ENCODE measurements at places on chromosomes 4 and X. TPM values are rescaled to one million over a fixed set of nuclear protein-coding genes. Genes with fewer than 3 reads are reported as not detected.

DNA sequence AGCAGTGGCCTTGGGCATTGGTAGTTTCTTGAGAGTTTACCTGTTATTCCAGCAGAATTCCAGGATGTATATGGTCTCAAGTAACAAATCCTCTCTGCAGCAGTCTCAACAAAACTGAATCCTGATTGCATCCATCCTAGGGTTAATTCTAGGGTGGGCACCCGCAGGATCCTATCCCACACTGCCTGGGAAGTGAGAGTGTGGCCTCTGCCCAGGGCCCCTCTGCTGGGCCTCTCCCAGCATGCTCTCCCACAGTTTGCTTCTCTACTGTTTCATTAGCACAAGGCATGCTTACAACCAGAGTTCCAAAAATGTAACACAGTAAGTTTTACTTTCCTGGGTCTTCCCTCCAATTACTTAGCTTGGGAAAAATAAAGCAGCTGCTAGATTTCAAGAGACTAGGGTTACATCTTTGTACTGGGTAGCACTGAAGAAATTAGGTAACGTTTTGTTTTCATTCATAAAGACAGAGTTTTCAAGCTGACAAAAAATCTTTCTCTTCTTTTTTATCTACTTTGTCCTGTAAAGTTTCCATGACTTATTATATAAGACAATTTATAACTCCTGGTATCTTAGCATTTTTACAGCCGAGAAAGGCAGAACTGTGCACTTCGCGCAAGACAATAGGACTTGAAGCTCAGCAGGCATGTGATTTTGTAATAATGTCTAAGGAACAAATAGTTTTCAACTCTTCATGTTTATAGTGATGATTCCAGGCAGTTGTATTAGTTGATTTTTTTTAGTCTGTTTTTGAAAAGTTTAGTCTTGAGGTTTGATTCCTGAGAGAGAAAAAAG is 131.2 kb upstream of the PCDH18 start:
- peak; percentile 45 for DNase-seq

GRCh38 chr4:112560084-112560483 is 44.1 kb upstream of the NEUROG2 start:
- no peak for DNase-seq

DNA sequence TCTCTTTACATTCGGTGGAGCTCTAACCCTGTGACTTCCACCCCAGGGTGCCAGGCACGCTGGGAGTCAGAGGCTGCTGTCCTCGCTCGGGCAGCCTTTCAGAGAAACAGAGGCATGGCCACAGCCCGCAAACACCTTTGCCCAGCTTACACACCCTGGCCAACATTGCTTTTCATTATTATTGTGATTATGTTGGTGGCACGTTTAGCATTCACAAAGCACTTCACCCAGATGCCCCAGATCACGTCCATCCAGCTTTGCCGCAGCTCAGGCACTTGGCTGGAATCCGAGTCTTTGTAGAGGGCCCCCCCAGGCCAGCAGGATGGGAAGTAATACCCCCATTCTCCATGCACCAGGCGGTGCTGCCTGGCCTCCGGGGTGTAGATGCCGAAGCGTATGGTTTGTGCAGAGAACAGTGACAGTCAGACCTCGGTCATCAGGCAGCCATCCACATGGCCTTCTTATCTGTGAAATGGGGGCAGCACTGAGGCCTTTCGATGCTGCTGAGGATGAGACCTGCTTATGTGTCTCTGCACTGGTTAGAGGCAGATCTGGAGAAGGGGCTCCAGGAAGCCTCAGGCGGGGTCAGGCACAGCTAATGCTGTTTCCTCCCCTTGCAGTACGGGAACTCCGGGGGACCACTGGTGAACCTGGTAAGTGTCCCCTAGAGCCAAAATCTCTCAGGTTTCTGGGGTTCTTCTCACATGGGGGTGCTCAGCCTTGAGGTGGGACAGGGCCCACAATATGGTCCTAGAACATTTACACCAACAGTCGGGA is 22.3 kb downstream of the HTRA3 start:
- no peak for DNase-seq

DNA sequence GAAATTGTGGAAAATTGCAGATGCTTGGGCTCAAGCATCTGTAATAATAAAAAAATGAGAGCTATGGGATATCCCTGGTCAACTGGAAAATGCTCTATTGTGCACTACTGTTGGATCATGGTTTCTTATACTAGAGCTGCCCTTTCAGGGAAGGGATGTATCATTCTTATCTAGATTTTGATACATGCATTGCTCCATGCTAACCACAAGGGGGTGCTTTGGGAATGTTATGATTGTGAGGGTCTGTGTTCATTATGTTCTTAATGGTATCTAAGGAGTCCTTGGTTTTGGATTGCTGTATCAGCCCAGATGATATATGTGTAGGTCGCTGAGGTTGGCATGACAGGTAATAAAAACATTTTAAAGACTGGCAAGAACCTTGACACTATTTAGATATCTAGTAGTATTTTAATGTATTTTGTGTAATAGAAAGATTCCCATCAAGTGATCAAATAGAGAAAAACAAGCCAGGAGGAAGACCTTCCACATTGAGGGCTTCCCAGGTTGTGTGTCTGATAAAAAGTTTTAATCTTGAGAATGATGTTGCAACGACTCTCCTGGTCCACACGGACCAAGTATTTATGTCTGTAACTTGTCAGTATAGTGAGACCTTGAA is 49.2 kb upstream of the TLR2 start:
- peak; percentile 44 for DNase-seq

SPACA5 gene
- not detected for total RNA-seq

GRCh38 chr4:184280591-184281071 is 63.0 kb upstream of the ENPP6 start:
- no peak for DNase-seq

MXRA5 gene
- total RNA-seq, result 10.4 TPM

DNA sequence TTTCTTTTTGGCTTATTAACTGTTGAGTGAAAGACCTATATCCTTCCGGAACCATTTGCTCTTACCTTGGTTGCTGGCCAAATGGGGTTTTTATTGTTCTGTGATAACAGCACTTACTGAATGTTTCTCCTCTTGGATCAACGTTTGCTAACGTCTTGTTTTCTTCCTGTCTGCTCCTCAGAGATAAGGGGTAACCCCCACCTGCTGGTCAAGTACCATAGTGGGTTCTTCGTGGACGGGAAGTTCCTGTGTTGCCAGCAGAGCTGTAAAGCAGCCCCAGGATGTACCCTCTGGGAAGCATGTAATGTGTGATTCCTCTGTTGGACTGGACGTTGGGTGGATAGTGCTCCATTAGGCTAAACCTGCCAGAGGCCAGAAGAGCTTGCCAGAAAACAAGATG is 15.3 kb downstream of the BMX start:
- no peak for DNase-seq

SLC9B1 gene
- total RNA-seq, result not detected

GRCh38 chr4:38324861-38325628 is 339.0 kb upstream of the KLF3 start:
- no peak for DNase-seq

- no peak for DNase-seq
These were observed 63.8 kb upstream of the TAPT1 start for GRCh38 chr4:16289897-16290554.

SUPT20HL2 gene
- total RNA-seq, result not detected

MAGEA9B gene
- total RNA-seq, result not detected

SPARCL1 gene
- total RNA-seq, result 710 TPM

IBSP gene
- not detected for total RNA-seq

- no peak for DNase-seq
These were observed 1084.1 kb downstream of the FAM133A start for GRCh38 chrX:94758130-94758529.

DNA sequence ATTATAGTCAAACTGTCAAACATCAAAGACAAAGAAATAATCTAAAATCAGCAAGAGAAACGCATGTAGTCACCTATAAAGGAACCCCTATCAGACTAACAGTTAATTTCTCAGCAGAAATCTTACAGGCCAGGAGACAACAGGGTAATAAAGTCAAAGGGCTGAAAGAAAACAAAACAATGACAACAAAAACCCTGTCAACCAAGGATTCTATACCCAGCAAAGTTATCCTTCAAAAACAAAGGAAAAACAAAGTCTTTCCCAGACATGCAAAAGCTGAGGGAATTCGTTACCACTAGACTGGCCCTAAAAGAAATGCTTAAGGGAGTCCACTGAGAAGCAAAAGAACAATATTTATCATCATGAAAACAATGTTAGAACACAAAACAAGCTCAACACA is 22.1 kb downstream of the TMEM154 start:
- DNase-seq, result no peak

DNA sequence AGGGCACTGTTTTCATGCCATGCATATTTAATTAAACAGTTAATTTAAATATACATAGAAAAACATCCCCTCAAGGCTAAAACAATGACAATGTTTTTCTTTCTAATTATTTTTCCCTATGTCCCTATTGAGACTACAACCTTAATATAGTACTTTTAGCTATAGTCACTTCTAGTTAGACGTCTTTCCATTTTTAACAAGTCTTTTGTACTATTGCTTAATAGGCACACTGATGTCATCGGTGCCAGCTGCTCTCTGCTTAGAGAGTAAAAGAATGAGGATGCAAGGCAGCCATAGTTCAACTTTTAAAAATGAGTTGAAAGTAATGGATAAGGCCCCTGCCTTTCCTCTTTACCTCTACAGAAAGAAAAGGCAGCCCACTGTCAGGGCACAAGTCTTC is 191.1 kb downstream of the KCTD8 start:
- DNase-seq, result no peak

GRCh38 chr4:40617872-40618271 is 11.8 kb downstream of the RBM47 start:
- no peak for DNase-seq

- no peak for DNase-seq
These were observed 114.6 kb upstream of the CBR4 start for GRCh38 chr4:169124661-169125060.

XAGE1B gene
- total RNA-seq, result not detected

DNA sequence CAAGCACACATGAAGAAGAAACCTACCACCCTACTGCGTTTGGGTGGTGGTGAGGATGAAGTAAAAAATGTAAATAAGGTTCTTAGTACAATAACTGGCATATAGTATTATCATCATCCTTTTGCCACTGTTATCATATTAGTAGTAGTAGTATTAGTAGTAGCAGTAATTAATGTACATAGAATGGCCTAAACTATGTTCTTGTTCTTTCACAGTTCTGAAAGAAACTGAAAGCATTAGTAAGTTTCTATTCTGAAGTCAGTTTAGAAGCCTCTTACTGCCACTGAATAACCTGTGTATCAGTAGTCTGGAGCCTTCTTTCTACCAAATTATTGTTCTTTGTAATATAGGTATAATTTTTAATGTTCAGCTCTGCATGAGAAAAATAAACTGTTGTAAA is 21.0 kb downstream of the COL4A6 start:
- no peak for DNase-seq

DNA sequence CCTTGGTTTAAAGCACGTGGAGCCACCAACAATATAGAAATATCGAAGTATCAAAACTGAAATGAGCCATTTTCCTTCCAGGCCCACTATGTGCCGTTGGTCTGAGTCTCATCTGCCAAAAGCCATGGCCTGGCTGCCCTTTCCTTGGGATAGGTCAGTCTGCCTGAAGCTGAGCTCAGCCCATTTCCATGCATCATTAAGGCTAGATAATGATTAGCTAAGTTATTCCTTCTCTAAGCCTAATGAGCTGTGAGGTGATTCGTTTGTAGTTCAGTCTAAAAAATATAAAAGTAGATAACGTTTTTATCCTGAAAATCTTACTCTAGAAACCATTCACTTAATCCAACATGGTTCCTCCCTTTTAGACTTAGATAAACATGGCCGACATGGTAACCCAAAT is 936.2 kb upstream of the LCORL start:
- no peak for DNase-seq

FAM53A gene
- not detected for total RNA-seq

- no peak for DNase-seq
These were observed 254.6 kb downstream of the CBLL2 start for GRCh38 chrX:22527302-22527701.

DNA sequence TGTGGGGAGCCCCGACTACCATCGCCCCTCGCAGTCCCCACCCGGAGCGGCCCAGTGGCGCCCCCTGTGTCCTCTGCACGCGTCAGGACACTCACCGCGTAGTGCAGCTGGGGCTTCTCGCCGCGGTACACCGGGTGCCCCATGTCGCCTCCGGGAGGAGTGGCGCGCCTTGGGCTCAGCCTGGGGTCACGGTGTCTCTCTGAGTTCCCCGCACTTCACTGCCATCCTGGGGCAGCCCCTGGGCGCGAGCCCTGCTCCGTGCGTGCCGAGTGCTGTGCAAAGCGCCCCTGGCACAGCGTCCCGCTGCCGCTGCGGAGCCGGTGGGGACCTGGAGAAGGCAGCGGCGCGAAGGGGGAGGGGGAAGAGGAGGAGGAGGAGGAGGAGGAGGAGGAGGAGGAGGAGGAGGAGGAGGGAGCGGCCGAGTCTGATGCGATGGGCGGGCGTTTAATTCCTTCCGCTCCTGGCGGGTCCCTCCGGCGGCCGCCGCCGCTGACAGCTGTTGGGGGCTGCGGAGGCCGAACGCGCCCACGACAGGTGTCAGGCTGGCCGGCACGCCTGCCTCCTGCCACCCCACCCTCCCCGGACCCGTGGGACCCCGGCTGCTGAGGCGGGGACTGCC is 134.3 kb downstream of the AMELX start:
- DNase-seq, result peak; percentile 43

VEGFC gene
- total RNA-seq, result 0.45 TPM

DNA sequence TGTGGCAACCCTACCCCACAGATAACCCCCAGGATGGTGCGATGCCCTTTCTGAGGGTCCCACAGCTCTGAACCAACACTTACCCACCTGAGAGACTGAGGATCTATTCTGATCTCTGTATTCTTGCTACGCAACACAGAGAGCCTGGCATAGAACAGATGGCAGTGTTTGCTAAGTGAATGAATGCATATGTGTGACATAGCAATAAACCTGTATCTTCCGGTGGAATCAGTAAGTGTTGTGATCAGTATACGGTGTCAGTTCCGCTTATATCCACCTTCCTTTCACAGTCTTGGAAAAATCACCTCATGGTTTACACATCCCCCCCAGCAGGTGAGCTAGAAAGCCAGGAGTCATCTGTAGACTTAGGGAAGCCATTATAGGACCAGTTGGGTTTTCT is 5.9 kb upstream of the HSD17B10 start:
- DNase-seq, result no peak

CENPVL1 gene
- not detected for total RNA-seq

DNA sequence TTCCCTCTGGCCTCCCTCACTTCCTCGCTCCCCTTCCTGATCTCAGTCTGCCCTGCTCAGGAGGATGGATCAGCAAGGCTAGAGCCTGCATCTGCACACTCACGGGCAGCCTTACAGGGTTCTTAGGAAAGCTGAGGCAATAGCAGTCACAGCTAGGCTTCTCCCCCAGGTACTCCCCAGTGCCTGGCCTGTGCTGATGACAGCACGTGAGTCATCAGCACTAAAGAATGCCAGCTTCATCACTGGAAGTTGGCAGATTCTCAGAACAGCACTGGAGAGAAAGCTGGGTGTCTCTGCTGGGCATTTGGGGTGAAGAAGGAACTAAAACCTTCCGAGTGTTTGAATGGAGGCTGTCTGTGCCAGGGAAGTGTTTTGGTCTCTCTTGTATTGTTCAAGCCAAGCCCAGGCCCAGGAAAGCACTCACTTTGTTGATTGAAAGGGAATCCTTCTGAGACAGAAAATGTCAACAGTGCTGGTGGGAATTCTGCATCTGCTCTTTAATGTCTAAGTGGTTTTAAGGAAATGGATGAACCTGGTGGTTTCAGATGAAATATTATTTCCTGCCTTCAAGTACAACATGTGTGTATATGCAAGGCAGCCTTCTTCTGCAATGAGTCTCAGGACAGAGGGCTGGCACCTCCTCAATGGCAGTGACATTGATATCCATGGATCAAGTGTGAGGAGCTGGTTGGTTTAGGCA is 73.0 kb upstream of the SCOC start:
- no peak for DNase-seq

YY2 gene
- total RNA-seq, result not detected

RPA4 gene
- 8.0 TPM for total RNA-seq

- DNase-seq, result no peak
These were observed 18.7 kb upstream of the CD40LG start for GRCh38 chrX:136629084-136629750.

OTUD6A gene
- not detected for total RNA-seq

Measured in stomach (tissue), 19 donors.